WERI-Rb-1 (cell line): ENCODE measurements at places on chromosomes 3 and 15.
A peak's percentile ranks its signal among the peaks of the same experiment; 100 is the strongest.

DNA sequence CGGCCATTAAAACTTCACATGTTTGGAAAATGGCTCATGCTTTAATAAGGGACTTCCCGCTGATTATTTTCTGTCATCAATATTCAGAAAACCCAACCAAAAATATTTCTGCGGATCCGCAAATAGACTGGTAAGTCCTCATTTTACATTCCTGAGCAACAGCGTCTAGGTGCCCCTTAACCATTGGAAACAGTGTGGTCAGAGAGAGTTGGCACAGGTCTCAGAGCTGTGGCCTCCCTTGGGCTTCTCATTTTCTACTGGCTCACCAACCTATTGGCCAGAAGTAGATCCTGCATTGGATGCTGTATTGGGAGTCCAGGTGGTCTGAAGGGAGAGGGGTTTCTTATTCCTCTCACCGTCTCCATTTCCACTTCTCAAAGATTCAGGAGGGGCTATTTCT is 348.1 kb upstream of the DCBLD2 start:
- DNase-seq = no peak

DNA sequence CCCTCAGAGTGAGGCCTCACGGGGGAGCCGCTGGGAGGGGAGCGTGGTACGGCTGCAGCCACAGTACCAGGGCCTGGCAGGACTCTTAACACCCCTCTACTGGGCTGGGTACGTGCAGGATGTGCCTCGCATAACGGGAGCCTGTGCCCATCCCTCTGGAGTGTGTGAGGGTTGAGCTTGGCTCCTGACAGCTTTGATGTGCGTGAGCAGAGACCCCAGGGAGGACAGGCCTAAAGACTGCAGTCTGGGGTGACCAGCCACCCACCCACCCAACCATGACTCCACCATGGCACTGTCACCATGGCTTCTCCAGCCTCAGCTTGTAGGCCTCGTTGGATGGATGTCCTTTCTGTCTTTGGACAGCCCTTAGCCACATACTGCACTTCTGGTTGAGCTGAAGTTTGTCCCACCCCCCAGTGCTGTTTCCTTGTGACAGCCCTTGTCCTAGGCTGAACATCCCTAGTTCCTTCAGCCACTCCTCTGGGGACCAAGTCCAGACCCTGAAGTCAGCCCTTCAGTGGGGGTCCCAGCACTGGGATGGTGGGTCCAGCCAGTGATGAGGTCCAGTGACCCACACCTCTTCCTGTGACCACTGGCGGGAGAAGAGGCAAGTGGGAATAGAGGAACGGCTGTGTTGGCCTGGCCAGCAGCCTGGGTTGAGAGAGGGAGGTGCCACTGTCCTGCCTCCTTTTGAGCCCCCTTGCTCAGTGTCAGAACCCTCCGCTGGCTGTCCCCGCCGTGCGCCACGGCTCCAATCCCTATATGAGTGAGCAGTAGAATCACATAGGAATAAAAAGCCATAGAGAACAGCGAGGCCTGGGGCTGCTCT is 6.1 kb downstream of the GLYCTK start:
- DNase-seq = no peak

DNA sequence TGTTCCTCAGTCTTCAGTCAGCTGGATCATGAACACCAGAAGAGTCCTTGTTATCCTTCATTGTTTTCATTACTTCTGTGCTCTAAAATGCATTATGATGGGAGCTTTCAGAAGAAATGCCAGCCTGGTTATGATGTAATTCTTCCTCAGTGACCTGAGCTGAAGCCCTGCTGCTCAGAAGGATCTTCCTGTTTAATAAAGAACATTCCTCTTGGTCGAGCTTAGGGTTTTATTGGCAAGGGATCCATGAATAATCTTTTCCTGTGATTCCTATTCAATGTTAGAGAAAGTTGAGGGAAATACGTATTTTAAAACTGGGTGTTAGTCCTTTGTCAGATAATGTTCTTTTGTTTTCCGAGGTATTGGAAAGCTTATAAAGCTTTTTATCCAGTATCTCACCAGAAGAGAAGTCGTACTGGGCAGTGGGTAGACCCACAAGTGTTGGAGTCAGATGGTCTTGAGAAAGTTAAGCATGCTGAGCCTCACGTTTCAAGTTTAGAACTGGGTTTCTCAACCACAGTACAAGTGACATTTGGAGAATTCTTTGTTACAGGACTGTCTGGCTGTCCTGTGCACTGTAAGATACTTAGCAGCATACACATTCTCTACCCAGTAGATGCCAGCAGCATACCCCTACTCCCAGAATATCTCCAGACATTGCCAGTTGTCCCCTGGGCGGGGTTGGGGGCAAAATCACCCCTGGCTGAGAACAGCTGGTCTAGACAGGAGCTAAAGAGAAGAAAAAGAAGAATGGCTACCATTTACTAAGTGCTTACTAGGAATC is 212.3 kb upstream of the BHLHE40 start:
- DNase-seq = no peak

DNA sequence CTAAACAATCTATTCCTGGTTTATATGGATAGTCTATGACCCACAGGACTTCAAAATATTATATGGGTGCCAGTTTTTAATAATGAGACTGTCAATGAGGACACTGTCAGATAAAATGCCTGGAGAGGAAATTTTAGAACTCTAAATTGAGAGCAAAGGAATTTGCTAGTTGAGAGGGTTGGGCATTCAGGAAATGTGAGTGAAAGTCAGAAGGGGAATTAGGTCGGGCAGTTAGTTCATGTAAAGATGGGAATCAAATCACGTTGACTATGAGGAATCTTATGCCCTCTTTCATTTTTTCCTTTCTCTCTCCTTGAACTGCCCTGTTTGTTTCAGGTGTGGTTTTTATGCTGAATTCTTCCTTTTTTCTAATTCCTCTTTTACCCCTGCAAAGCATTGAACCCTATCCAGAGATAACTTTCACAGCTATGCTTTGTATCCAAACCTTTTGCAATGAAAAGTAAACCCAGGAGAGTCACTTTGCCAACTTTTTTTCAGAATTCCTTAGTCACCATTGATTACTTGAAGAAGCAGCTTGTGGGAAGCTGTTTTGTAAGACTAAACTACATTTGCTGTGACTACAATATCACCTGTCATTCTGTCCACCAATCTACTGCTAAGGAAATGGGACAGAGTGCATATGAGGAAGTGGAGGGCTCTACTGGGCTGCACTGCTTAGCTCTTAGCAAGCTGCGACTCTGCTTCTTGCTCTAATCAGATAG is 27.8 kb downstream of the CHP1 start:
- no peak for DNase-seq

- no peak for DNase-seq
Measured at GRCh38 chr15:42102646-42103235, 8.4 kb upstream of the PLA2G4D start.

GRCh38 chr3:105829871-105830622 is 38.8 kb downstream of the CBLB start:
- no peak for DNase-seq

- DNase-seq = no peak
Measured at GRCh38 chr3:105774444-105775180, 94.2 kb downstream of the CBLB start.

DNA sequence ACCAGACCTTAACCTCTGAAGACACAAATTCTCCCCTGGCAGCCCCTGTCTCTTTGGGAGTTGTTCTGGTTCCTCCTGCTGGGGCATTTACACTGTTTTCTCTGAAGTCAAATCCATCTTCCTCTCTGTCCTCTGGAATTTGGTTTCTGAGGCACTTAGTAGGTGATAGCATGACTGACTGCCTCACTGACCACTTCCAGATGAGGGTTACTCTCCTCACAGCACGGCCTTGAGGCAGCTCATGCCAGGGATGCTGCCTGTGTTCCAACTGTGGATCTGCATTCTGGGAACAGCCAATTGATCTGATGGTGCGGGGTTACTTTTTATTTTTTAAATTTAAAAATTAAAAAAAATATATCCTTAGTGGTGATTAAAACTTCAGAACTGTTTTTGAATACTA is 140.9 kb upstream of the ROPN1 start:
- DNase-seq = no peak

- DNase-seq = no peak
Measured at GRCh38 chr3:63800097-63800496, 19.0 kb upstream of the C3orf49 start.

DNA sequence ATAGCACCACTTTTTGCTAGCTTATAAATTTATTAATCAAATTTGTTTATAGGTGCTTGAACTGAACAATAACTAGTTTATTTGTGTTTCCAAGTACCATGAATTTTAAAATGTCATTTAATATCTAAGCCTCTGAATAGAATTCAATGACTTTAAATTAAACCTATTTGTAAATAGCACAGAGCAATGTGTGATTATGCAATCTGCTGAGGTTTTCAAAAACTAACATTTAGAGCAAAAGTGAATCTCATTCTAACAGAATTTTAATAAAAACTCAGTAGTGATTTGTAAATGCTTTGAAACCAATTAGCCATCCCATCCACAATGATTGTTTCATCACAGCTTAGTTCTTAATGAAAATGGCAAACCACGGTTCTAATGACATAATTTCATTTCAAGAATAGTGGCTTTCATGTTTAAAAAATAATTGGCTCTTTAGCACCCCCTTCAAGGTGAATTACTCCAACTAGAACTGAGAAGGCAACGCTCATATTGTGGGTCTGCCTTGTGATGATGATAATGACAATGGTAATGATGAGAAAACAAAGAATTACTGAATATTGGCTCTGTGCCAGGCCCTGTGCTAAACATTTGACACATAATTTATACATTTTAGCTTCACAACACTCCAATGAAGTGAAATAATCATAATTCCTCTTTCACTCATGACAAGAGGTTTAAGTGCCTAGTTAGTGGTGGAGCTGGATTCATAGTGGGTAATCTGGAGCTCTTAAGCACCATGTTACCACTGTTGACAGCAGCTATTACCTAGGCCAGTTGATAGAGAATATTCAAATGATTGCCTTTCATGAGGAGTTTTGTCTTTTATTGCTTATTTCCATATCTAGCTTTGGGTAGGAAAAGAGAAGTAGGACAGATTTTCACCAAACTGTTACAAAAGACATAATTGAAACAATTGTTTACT is 145.7 kb downstream of the RBMS3 start:
- DNase-seq = no peak

- no peak for DNase-seq
Measured at GRCh38 chr3:126380011-126380768, 14.5 kb upstream of the CFAP100 start.

DNA sequence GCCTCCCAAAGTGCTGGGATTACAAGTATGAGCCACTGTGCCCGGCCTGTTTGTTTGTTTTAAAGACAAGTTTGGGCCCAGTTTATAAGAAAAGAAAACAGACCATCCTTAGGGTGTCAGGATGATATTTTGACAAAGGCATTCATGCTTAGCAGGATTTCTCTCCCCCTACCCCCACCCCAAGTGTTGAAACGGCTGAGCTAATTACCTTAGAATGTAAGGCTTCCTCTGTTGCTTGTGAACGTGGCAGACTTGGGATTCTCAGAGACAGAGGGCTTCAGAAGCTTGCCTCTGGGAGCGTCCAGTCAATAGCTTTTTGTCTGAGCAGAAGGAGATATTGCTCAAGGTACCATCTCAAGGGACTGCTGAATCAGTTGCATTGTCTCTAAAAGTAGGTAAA is 24.0 kb downstream of the FLNB start:
- DNase-seq = no peak

GRCh38 chr3:144055604-144056003 is 84.0 kb downstream of the DIPK2A start:
- no peak for DNase-seq

DNA sequence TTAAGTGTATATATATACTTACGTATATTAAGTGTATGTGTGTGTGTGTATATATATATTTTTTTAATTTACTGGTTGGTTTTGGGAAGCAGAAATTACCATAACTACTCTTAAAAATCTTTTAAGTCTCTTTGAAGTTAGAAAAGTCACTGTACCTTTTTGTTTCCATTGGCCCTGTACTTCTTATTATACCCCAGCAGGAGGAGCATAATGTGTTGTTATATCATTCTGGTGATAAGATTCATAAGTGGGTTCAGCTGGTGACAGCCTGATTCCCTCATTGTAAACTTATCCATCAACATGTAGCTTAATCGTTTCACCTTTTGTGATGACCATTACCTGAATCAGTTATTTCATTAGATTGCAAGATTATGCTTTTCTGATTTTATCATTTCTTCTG is 30.8 kb downstream of the MLH1 start:
- DNase-seq = no peak

- no peak for DNase-seq
Measured at GRCh38 chr15:40995656-40996055, 42.4 kb downstream of the CHAC1 start.

GRCh38 chr3:188137051-188137450 is 16.9 kb upstream of the LPP start:
- DNase-seq = peak; percentile 11

- no peak for DNase-seq
Measured at GRCh38 chr3:194395212-194395611, 3.9 kb downstream of the GP5 start.

DNA sequence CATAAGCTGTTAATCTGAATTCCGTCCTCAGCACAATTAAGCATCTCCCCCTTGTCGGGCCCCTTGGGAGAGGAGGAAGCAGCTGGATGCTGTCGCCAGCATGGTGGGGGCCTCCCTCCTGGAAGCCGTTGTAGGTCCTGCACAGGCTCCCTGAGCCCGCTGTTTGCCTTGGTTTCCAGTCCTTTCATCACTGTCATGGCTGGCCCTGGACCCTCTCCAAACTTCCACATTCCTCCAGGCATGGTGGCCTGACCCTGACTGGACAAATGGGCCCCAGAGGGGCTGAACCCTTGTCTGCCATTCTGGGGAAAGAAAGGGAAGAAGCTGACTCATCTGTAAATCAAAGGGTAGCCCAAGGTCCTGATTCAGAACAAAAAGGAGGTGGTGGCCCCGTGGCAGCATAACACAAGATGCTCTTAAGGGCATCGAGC is 300.5 kb upstream of the LRRFIP2 start:
- peak; percentile 18 for DNase-seq

DNA sequence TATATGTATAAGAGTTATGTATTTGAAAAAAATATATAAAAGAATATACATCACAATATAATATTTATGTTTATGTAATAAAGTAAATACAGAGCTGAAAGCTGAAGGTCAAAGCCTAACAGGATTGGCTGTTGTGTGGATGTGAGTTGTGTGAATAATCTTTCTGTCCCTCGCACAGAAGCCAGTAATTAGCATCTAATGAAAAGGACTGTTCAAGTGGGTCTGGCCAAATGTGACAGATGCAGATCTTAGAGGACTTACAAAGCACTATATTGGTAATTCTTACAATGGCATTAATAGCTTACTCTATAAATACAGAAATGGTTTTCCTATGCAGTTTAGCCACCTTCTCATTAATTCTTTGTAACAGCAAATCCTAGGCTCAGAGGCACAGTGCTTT is 2.4 kb downstream of the MKRN3 start:
- DNase-seq = no peak

DNA sequence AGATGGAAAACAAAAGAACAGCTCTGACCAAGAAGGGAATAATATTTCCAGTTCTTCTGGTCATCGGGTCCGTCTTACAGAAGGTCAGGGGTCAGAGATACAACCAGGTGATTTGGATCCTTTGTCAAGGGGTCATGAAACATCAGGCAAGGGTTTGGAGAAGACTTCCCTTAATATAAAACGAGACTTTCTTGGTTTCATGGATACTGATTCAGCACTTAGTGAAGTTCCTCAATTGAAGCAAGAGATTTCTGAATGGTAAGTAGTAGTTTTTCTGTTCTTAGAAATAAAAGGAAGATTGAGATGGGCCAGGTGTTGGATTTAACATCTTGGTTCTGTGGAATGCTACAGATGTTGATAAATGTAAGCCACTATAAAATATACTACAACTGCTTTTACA is 9.5 kb downstream of the MGA start:
- DNase-seq = no peak
